ENCODE measurements at places on chromosomes 11 and 22.
A peak's percentile ranks its signal among the peaks of the same experiment; 100 is the strongest.

- DNase-seq, result no peak
Measured at GRCh38 chr11:19258641-19259230, 18.0 kb upstream of the E2F8 start.

GRCh38 chr22:43689356-43689755 lies 122.7 kb downstream of the EFCAB6 start:
- DNase-seq, result no peak

- DNase-seq, result no peak
Measured at GRCh38 chr11:36509201-36509639, 852 bp downstream of the TRAF6 start.

DNA sequence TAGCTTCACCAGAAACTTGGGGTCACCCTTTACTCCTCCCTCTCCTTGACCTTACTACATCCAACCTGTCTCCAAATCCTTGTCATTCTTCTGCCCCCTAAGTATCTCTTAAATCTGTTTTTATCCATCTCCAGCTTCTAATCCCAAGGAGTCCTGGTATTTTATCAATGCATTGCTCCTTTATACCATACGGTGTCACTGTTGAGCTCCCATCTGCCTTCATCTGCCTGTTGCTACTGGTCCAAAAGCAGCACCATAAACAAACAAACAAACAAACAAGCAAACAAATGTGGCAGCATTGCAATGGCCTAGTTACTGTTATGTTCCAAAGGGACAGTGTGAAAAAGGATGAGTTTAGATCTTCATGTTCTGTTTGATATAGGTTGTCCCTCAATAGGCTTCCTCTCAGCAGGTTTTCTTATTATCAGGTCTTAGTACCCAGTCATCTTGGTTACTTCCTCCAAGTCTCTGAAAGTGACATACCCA lies 34.2 kb downstream of the DNHD1 start:
- DNase-seq, result no peak

- no peak for DNase-seq
Measured at GRCh38 chr11:100629671-100630070, 57.4 kb upstream of the ARHGAP42 start.

DNA sequence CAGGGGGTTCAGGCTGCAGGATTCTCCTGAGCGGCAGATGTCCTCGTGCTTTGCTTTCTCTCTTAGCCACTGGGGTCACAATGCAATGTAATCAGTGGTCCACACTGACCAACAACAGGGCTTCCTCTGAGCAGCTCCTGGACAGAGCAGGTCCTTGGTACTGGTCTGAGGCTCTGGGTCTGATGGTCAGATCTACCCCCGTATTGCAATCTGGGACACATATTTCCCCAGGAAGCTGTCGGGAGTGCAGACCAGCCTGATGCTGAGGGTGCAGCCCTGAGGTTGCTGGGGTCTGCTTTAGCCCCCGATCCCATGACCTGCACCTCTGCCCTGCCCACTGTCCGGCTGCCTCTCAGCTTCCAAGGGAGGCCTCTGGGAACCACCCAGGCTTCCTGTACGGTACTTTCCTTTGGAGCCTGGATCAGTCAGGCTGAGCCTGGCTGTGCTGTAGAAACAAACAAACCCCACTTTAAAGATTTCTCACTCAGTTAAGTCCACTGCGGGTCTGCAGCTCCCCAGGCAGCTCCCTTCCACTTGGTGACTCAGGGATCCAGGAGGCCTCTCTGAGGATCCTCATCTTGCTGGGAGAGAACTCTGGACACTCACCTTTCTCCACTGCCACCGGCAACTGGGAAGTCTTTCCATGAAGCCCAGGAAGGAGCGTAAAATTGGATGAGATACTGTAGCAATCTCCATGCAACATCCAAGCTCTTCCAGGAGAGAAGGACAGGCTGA lies 1046.6 kb downstream of the TBC1D22A start:
- DNase-seq, result no peak

- no peak for DNase-seq
Measured at GRCh38 chr11:76836613-76837291, 24.0 kb upstream of the ACER3 start.

- peak; percentile 34 for DNase-seq
Measured at GRCh38 chr11:2268729-2269600, 1.4 kb downstream of the ASCL2 start.

- no peak for DNase-seq
Measured at GRCh38 chr22:44605486-44605885, 96.5 kb upstream of the PRR5 start.

- DNase-seq, result no peak
Measured at GRCh38 chr22:45263463-45264269, 21.1 kb upstream of the UPK3A start.

DNA sequence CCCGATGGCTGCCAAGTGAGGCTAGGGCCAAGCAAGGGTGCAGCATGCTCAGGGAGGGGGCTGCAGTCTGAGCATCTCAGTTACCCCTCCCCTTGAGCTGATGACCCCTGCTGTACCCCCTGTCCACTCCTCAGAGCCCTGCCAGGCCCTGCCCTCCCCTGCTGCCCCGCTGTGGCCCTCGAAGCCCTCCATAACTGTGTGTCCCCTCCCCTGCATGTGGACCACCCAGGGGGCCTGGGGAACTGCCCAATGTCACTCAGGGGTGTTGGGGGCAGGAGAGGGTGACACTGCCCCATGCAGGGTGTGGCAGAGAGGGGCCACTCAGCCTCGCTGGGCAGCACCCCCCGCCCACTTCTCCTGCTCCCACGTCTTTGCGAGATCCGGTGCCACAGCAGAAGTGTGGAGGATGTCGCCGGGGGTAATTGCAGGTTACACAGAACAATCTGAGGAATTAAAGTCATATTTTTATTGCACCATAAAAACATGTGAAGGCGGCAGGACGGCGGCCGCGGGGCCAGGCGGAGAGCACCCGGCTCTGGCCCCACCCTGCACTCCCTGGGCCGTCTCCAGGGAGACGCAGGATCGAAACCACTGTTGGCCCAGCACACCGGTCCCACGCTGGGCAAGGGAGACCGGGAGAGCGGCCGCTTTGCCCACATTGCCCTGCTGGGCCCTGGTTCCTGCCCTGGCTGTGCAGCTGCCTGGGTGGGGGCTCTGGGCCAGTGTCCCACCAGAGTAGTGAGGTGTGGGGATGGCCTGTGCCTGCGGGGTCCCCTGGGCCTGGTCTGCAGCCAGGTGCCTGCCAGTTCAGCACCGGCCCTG lies 18.7 kb upstream of the GNB1L start:
- DNase-seq, result no peak

DNA sequence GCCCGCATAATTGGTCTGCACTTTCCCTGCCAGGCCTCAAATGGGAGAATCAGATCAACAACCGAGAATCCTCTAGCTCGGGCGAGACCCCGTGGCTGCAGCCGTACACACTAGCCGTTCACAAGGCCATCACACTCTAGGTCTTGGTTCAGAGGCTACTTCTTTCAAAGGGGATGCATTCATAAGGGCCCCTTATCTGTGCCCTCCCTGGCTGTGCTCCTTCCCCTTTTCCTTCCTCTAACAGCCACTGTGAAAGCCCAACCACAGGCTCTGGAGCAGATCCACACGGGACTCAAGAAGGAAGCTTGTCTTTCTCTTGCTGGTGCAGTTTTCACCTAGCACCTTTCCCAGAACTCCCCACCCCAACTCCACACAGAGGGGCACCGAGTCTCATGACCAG lies 24.5 kb downstream of the SMIM38 start:
- no peak for DNase-seq

GRCh38 chr22:22770280-22770871 lies 117.2 kb upstream of the IGLL5 start:
- peak; percentile 34 for DNase-seq

DNA sequence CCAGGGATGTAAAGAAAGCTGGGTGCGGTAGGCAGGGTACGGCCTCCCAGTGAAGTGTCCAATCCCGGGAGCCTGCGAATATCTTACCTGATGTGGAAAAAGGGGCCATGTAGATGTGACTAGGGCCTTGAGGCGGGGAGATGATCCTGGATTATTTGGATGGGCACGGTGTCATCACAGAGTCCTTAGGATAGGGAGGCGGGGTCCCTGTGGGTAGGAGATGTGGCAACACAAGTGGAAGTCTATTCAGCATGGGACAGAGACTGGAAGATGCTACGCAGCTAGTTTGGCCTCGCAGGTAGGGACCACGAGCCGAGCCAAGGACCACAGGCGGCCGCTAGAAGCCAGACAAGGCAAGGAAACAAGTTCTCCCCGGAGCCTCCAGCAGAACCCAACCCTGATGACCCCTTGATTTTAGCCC lies 46.4 kb upstream of the SHANK2 start:
- no peak for DNase-seq

DNA sequence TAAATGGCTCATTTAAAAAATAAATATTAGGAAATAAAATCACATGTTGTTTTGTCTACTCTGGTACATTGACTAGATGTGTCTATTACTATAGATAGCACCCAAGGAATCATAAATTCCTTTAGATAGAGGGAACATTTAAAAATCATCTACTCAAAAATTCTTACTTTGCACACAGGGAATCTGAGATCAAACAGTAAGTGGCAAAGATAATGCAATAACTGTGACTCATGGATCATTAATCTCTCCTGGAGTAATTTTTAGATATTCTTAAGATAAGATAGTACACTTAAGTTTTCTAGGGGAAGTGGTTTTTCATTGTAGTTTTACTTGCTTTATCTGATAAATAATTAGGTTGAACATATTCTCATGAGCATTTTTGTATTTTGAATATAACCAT lies 468.9 kb downstream of the LUZP2 start:
- DNase-seq, result no peak

DNA sequence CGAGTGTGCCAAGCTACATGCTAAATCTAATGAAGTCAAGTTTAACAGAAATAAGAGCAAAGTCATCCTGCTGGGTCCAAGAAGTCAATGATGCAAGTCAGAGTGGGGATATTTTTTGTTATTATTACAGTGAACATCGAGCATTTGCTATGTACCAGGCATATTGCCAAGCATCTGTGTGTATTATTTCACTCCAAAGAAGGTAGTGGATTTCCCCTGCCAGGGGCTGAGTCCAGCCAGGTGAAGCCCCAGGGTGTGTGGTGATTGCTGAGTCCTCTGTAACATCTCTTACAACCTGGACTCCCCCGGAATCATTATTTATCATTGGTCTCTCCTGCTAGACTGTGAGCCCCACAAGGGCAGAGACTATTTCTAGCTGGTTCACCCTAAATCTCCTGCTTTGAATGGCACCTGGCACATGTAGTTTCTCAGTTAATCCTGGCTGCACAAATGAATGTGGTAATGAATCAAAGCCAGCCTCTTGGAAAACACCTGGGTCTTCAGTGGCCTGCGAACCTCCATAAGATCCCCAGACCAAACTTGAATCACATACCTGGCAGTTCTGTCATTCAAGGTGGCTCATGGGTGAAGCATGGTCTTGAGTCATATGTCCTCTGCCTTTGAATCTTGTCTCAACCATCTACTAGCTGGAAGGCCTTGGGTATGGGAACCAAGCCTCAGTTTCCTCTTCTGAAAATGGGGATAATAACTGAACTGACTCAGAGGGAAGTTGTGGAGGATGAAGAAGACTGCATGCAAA lies 549.2 kb downstream of the MIAT start:
- no peak for DNase-seq

GRCh38 chr11:114317787-114318137 lies 21.6 kb downstream of the NNMT start:
- no peak for DNase-seq

- no peak for DNase-seq
Measured at GRCh38 chr22:27794226-27794625, 7.3 kb downstream of the MN1 start.

GRCh38 chr11:119172513-119172912 lies 4.0 kb downstream of the NLRX1 start:
- no peak for DNase-seq

DNA sequence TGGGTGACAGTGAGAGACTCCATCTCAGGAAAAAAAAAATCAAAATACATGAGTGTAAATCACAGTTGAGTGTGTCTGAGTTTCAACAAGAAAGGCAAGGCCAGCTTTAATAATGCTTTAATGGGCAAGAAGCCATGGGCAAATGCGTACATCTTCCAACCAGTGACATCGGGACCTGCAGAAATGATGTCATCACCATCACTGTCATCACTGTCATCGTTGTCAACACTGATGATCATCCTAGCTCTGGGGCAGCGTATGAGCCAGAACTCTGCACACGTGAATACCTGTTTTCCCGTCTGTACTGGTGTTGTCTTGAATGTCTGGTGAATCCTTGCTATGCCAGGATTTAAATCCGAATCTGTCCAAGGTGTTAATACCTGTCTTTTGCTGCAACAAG lies 712.5 kb downstream of the BRD1 start:
- DNase-seq, result no peak

- DNase-seq, result no peak
Measured at GRCh38 chr11:13119361-13119760, 110.2 kb downstream of the RASSF10 start.

DNA sequence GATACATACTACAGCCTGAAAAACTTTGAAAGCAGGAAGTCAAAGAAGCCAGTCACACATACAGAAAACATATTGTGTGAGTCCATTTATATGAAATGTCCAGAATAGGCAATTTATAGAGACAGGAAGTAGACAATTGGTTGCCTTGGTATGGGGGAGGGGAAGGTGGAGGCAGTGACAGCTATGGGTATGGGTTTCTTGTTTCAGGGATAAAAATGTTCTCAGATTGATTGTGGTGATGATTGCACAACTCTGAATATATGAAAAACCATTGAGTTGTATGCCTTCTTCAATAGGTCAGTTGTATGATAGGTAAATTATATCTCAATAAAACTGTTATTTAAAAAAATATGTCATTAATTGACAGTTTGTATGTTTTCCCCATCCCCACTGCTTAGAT lies 137.6 kb downstream of the SNX19 start:
- DNase-seq, result no peak

Measured in stimulated activated CD4-positive, alpha-beta T cell treated with anti-CD3 and anti-CD28 coated beads, Interleukin-15, amount 100 ng/mL, for 1 hour (primary cell).